ENCODE measurements at places on chromosomes 11 and 22.

DNA sequence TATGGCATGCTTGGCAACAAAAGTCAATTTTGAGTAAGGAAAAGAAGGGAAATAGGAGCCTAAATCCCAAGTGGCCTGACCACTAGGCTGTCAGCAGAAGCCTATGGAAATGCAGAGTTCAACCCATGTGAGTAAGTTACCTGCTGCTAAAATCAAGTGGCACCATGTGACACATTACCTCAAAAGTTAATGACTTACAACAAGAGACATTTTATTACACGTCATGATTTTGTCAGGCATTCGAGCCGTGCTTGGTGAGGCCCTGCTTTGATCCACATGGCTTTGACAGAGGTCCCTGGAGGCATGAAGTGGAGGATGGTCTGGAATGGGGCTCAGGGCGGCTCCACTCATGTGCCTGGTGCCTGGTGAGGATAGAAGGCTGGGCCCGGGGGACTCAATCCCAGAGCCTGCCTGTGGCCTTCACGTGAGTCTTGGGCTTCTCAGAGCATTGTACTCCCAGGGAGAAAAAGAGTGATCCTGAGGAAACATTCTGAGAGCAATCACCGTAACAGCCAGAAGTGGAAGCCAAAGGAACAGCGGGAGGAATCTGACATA lies 339.1 kb upstream of the B3GAT1 start:
- DNase-seq, result peak; percentile 43

GRCh38 chr11:47768101-47768612 lies 1.0 kb upstream of the FNBP4 start:
- peak; percentile 63 for DNase-seq

DNA sequence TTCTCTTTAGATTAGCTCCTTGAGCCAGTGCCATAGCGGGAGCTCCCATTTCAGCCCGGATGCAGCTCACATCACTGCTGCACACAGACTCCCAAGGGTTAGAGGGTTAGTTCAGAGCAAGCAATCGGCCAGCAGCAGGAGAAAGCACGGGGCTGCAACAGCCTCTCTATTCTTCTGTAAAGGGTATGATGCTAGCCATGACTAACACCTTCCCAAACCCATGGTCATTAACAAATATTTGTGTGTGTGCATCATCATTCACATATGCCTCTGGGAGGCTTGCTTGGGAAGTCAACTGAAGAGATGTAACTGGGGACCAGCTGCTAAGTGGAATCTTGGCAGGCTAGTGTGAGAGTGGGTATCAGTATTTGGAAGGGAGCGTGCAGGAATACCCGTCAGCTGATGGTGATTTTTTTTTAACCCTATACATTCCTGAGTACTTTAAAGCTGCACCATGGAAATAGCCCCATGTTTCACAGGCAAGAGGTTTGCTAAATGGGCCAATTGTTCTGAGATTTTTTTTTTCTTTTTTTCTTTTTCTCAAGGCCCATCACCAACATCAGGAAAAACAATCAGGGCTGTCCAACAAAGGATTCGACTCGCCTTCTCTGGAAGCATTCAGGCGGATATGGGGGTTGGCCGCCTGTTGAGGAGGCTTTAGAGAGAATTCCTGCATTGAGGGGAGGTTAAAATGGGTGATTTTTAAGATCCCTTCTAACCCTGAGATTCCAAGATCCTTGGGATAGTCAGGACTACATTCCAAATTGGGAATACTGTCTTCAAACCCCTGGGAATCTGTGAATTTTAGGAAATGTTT lies 33.2 kb upstream of the CCDC89 start:
- DNase-seq, result peak; percentile 96

- no peak for DNase-seq
These were observed 7.8 kb upstream of the DKK3 start for GRCh38 chr11:12016246-12016645.

DNA sequence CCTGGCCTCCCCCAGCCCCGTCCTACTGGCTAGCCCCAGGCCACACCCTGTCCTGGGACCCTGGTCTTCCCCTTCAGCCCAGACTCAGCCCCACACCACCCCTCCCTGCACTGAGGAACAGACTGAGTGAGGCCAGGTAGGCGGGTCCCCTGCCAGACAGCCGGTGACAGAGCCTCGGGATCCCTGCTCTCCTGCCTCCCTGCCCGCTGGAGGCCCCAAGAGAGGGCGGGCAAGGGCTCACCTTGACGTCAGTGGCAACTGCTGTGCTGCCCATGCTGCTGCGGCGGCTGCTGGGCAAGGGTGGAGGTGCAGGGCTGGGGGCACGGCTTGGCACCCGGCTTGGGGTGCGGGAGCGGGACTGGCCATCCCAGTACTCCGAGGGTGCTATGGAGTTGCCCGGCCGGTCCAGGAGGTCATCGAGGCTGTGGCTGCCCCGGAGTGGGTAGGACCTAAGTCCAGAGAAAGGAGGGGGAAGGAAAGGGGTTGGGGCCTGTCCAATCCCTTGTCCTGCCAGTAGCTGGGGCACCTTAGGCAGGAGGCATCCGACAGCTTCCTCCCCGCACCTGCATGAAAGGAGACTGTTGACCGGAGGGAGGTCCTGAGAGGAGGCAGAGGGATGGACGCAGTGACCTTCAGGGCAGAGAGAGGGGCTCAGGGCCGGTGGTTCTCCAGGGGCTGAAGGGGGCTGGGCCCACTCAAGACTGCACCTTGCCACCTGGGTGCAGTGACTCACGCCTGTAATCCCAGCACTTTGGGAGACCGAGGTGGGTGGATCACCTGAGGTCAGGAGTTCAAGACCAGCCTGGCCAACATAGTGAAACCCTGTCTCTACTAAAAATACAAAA lies 2.2 kb upstream of the SLC16A8 start:
- DNase-seq, result no peak
